ENCODE measurements at places on chromosomes 6 and 20.

DNA sequence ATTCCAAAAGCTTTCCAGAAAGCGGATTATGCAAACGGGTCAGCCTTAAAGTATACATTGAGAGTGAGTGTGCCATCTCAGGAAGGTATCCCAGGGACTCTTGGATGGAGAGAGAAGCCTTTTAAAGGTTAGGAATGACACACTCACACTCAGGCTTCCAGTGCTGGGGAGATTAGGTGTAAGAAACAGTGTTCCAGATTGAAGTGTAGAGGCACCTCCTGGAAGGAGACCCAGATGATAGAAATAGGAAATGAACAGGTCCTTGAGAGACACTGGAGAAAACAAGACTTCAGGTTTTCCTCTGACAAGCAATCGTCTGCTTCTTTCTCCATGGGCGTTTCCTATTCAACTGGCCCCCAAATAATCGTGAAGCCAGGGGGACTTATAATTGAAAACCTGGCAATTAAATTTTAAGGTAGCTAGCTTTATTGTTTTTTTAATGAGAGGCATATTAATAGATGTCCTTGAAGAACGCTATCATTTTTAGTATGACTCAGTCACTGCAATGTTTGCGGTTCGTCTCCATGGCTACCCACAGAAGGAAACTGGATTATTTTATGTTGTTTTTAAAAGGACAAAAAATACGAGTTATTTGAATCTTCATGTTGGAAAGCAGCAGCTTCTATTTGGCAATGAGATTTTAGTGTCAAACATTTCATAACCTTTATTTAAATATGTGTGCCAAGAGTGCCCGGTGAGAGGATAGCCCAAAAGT is 85.3 kb downstream of the TRMT6 start:
- no peak for DNase-seq

DNA sequence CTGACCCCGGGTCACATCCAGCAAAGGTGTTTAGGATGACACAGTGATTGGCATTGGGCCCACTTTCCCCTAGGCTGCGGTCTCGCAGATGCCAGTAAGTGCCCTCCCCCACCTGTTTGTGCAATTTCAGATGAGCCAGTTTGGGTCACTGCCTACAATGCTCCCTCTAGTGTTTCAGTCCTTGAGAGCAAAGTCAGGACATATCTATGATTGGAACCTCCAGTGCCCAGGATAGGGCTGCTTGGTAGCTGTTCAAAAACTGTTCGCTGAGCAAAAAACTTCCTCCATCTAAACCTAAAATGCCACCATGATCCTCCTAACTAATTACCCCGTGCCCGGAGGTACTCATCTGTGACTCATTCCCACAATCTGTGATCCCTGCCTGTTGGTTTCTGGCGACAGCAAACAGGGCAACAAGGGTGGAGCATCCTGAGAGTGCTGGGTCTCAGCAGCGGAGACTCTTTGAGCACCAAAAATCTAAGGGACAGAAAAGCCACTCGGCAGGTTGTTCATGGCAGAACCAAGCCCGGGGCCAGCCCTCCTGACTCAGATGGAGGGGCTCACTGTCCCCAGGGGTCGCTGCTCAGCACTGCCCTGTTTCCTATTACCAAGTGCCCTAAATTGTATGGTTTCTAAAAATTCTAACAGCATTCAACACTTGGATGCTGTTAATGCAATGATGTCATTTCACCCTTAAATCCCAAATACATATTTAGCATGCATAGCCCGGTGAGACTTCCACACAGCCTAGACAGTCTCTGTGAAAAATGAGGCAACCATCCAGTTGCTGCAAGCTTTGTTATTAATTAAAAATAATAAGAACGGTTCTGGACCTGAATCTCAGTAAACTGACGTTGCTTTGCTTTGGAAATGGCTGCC is 5.0 kb downstream of the VSX1 start:
- DNase-seq, result no peak

- no peak for DNase-seq
These were observed 26.3 kb upstream of the ZFP64 start for GRCh38 chr20:52217689-52218395.

GRCh38 chr6:146931214-146931613 is 273.0 kb upstream of the STXBP5 start:
- no peak for DNase-seq

DNA sequence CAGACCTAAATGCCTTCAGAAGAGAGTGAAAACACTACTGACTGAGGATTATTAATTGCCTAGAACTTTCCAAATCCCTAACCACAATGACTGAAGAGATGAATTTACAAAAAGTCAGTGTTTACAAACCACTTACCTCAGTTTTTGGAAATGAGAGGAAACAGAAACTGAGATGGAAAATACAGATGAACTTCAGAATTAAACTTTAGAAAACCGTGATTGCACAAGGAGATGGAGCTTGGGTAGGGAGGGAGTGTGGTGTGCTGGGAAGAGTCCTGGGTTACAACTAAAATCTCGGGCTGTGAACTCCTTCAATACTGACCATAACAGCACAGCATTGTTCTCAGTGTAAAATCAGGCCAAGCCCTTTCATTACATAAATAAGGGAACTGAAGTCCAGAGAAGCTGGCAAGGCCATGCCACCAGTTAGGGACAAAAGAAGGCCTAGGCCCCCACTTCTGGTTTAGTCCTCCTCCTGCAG is 4.0 kb downstream of the ELMO2 start:
- no peak for DNase-seq

- DNase-seq, result no peak
These were observed 41.2 kb upstream of the EZR start for GRCh38 chr6:158860279-158860865.

DNA sequence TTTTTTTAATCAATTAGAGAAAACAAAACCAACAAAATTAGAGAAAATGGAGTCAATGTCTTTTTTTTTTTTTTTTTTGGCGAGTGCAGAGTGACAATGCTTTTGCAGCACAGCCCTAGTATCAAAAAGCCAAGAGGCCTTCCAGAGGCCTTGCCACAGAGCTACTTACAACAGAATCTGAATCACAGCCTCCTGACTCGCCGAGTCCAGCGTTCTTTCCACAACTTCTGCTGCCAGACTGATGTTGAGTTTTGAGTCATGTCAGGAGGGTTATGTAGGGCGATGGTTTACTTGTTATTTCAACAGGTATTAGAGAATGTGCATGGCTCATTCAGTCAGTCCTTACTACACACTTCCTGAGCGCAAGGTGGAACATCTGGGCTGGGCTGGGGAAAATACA is 88.6 kb downstream of the FNDC1 start:
- no peak for DNase-seq

GRCh38 chr6:116667623-116668022 is 943 bp downstream of the ZUP1 start:
- DNase-seq, result no peak

- DNase-seq, result peak; percentile 42
These were observed 29.7 kb upstream of the GATA5 start for GRCh38 chr20:62505337-62506045.

- DNase-seq, result no peak
These were observed 5.4 kb downstream of the TRIM26 start for GRCh38 chr6:30207619-30208295.

DNA sequence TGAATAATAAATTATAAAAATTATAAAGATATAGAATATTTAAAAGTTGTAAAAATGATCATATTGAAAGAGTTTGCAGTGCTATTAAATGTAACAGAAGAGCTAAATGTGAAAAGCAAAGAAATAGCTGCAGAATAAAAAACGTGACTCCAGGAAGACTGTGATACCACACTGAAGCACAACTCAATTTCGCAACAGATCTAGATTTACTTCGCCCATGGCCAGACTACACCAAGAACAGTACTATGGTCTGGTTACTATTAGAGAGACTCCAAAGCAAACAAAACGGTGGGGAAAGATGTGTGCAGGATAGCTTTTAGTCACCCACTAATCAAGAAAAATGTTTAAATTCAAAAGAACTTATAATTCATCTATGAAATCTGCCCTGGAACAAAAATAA is 1.9 kb downstream of the CHD6 start:
- no peak for DNase-seq

- no peak for DNase-seq
These were observed 50.0 kb downstream of the KLHL32 start for GRCh38 chr6:96974516-96974915.

DNA sequence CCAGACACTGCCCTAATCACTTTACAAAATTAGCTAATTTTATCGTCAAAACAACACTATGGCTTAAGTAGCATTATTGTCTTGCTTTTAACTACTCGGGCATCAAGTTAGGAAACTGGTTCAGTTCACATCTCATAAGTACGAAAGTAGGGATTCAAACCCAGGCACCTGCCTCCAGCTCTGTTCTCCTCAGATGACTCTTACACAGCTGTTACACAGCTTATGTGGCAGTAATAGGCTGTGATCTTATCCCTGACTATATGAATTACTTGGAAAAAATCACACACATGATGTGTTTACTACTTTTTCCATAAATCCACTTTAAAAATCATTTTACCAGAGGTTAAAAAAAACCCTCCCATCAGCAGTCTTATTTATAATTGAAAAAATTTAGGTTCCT is 389.2 kb upstream of the FLRT3 start:
- DNase-seq, result no peak

- no peak for DNase-seq
These were observed 287.6 kb upstream of the SOX4 start for GRCh38 chr6:21305893-21306332.

DNA sequence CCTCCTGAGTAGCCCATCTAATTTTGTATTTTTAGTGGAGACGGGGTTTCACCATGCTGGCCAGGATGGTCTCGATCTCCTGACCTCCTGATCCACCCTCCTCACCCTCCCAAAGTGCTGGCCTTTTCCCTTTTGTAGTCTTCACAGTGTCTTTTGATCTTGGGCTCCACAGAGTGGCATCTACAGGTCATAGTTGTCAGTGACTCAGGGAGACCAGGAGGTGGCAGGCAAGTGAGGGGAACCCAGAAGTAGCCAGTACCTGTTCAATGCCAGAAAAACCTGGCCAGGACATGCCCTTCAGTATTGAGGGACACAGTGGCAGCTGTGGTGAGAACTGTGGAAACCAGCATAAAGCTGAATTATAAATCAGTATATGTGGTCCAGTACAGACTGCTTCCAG is 19.6 kb downstream of the RPP21 start:
- DNase-seq, result no peak

- peak; percentile 74 for DNase-seq
These were observed 3.8 kb downstream of the COL12A1 start for GRCh38 chr6:75201901-75202672.
